ENCODE measurements at places on chromosomes 1 and 21.

DNA sequence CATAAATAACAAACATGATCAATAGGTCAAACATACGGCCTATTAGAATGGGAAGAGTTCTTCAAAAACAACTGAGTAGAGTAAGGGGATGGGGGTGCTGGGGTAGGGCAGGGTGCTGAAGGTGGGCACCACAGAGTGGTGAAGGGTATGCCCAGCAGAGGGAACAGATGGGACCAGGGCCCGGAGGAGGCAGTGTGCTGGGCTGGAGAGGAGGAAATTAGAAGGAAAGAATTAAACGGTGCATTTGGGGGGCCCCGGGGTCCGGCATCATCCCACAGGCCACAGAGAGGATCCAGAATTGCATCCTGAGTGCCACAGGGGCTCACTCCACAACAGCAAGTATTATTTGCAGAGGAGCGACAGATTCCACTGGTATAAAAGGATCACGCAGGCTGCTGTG lies 94.5 kb downstream of the GLIS1 start:
- no peak for DNase-seq

DNA sequence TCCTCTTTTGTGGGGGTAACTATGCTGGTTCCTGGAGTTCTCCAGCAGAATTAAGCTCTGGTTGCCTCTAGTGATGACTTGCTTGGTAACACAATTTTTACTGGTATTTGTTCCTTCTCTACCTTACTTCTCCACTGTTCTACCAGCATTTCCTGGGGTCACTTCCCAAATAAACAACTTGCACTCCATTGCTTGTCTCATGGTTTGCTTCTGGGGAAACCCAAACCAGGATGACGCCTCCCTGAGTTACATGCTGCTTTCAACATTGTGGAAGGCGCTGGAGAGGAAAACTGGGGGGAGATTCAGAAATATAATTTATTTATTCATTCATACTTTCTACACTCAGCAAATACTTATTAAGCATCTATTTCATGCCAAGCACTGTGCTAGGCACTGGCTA lies 55.3 kb upstream of the AK4 start:
- DNase-seq = no peak

DNA sequence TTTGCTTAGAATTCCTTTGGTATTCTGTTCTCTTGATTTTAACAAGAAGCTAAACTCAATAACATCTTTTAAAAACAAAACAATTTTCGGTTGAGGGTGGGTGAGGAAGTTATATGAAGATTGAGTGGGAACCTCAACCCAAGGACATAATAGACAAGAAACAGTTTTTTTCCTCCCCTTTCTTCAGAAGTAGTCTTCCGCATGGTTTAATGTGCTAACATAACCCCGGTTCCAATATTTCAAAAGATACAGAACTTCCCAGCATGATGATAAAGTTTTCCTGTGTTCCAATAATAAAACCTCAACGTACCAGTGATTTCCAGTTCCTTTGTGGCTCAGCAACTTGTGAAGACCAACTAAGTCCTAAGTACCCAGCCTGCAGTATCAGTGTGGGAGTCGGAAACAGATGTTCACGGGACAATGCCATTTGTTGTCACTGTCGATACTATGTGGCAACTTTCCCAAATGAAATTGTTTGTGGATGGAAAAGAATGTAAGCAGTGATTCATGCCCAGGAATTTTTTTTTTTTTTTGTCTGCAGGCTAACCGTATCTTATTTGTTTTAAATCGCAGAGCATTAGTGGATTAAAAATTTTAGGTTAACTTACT lies 48.5 kb downstream of the NR5A2 start:
- no peak for DNase-seq

- DNase-seq = no peak
Observed at GRCh38 chr1:53871221-53871620, 18.4 kb downstream of the YIPF1 start.

- no peak for DNase-seq
Observed at GRCh38 chr1:10056599-10056987, 23.8 kb downstream of the UBE4B start.

All from naive thymus-derived CD8-positive, alpha-beta T cell (primary cell).